Caco-2 (cell line): ENCODE measurements at places on chromosomes 12 and 14. TPM values are rescaled to one million over a fixed set of nuclear protein-coding genes. Genes with fewer than 3 reads are reported as not detected.

DNA sequence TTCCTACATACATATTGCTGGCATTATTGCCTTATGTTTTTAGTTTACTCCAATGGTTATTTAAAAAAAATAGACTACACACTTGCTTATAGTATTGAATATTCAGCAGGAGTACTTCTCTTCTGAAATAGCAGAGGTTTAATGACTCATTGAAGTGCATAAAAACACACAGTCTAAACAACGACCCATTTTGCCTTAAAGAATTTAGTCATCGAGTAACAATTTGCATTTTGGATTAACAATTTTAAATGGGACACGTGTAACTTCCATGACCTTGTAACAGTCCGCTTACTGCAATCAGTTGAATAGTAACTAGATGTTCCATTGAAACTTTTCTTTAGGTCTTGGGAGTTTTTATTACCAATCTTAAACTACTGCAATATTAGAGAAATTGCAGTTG, 9.0 kb downstream of the TRHDE start:
- H3K4me1 ChIP-seq = no peaks in the 10 kb centered on the region
- no peak for DNase-seq
- H3K27ac ChIP-seq = no peak overlapping the region

- H3K27me3 ChIP-seq = no peaks in the 10 kb centered on the region
- no peak for DNase-seq
- H3K4me1 ChIP-seq = peaks cover 4% of the 10 kb centered on the region; the same call in 1 of the 2 replicates
These were observed 39.9 kb downstream of the PPP4R3A start for GRCh38 chr14:91470216-91470615.

- DNase-seq = no peak
- H3K27me3 ChIP-seq = no peaks in the 10 kb centered on the region
These were observed 248.0 kb upstream of the PDE3A start for GRCh38 chr12:20120403-20120725.

TOMM20L gene
- 1.2 and 1.7 TPM in 2 replicates for total RNA-seq

- H3K27ac ChIP-seq = no peak overlapping the region
- H3K4me3 ChIP-seq = no peak overlapping the region
- H3K4me1 ChIP-seq = no peaks in the 10 kb centered on the region
- no peak for DNase-seq
- H3K27me3 ChIP-seq = no peaks in the 10 kb centered on the region
- no peaks in the 10 kb centered on the region for H3K36me3 ChIP-seq
These were observed 169.5 kb upstream of the FOXN3 start for GRCh38 chr14:89586258-89587135.

DNA sequence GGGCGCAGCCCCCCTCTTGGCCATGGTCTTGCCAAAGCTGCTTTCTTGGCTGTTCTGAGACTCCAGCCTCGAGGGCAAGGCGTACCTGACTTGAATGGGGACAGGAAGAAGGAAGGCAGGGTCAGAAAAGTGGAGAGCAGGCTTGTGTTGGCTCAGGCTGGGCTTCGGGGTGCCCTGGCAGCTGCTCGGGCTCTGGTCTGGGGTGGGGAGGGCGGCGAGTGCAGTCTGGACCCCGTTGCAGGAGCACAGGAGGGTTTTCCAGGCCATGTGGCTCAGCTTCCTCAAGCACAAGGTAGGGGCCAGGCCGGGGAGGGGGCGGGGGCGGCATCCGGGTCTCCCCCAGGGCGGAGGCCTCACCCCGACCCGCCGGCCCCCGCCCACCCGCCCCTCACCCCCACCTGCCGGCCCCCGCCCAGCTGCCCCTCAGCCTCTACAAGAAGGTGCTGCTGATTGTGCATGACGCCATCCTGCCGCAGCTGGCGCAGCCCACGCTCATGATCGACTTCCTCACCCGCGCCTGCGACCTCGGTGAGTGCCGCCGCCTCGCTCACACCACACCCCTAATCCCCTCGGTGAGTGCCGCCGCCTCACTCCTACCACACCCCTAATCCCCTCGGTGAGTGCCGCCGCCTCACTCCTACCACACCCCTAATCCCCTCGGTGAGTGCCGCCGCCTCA, 4.2 kb downstream of the NOC4L start:
- DNase-seq = no peak
- no peak overlapping the region for H3K27ac ChIP-seq
- H3K4me1 ChIP-seq = peaks cover 6% of the 10 kb centered on the region
- H3K36me3 ChIP-seq = peaks cover 2% of the 10 kb centered on the region; the same call in 1 of the 2 replicates
- H3K27me3 ChIP-seq = no peaks in the 10 kb centered on the region

- H3K36me3 ChIP-seq = peaks cover 4% of the 10 kb centered on the region; the same call in 1 of the 2 replicates
- DNase-seq = no peak
- H3K27ac ChIP-seq = no peak overlapping the region
These were observed 8.0 kb upstream of the CERS5 start for GRCh38 chr12:50174971-50175715.

DNA sequence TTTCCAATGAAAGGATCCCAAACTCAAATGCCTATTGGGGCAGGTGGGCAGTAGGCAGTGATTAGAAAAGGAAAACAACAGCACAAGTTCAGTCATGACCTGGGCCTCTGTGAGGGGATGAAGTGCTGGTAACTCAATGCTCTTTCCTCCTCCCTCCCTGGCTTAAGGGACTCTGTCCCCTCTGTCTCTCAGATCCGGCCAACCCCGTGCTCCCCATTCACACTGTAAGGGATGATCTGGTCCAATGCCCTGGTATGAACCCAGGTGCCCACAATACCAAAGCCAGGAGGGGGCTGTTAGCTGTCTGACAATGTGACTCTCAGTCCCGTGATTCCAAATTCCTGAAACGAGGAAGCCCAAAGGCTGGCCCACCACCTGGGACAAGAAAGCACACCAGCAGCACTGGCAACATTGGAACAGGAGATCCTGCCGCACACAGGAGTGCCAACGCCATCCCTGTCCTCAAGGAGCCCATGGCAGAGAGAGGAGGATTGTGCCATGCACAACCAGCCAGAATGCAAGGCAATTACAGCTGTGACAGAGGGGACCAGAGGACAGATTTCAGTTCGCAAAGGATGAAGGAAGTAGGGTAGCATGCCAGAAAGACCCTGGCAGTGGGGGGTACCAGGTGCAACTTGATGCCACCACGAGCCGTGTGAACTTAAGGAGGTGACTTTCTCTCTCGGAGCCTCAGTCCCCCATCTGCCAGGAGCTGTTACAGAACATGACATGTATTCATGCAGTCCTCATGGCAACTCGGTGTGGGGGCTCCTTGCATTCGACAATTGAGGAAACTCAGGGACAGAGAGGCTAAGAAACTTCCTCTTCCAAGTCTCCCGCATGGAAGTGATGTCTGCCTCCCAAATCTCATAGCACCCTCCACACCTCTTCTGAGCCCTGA, 37.6 kb downstream of the SERPINA3 start:
- H3K4me1 ChIP-seq = no peaks in the 10 kb centered on the region
- no peak for DNase-seq
- no peak overlapping the region for H3K4me3 ChIP-seq

GRCh38 chr14:70887207-70887681, 20.0 kb upstream of the PCNX1 start:
- DNase-seq = no peak
- no peak overlapping the region for H3K27ac ChIP-seq
- no peaks in the 10 kb centered on the region; the same call in 1 of the 2 replicates for H3K4me1 ChIP-seq
- H3K27me3 ChIP-seq = no peaks in the 10 kb centered on the region
- no peaks in the 10 kb centered on the region for H3K36me3 ChIP-seq

KRT86 gene
- not detected in 2 replicates for total RNA-seq

DNA sequence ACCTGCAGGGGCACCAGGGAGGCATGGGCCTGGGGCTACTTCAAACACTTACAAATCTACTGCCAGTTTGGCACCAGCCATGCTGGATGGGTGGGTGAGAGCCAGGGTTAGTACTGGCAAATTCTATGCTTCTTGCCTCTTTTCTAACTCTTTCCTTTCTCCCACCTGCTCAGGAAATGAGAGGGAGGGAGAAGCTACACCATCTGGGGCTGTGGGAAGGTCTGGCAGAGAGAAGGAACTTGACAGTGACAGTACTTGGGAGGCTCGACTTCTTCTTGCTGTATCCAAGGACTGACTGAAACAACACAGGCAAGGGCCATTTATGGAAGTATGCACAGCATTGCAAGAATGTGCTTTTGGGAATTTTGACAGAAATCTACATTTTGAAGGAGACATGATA, 149.6 kb upstream of the DYRK2 start:
- no peak overlapping the region for H3K4me3 ChIP-seq
- H3K27ac ChIP-seq = no peak overlapping the region
- no peaks in the 10 kb centered on the region for H3K27me3 ChIP-seq
- H3K36me3 ChIP-seq = no peaks in the 10 kb centered on the region
- no peak for DNase-seq
- H3K4me1 ChIP-seq = no peaks in the 10 kb centered on the region; the same call in 1 of the 2 replicates

C14orf93 gene
- total RNA-seq = 7.2 and 7.8 TPM in 2 replicates

TMEM179 gene
- total RNA-seq = not detected in 2 replicates

CDCA4 gene
- 33.4 and 41.4 TPM in 2 replicates for total RNA-seq

LRRIQ1 gene
- total RNA-seq = not detected in 2 replicates
